ENCODE measurements at places on chromosomes 11 and 22.

DNA sequence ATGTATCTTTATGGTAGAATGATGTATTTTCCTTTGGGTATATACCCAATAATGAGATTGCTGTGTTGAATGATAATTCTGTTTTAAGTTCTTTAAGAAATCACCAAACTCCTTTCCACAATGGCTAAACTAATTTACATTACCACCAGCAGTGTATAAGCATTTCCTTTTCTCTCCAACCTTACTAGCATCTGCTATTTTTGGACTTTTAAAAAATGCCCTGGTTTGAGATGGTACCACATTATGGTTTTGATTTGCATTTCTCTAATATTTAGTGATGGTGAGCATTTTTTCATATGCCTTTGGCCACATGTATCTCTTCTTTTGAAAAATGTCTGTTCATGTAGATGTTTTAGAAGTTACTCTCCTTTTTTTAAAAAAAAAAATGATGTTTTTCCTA is 142.0 kb downstream of the METTL15 start:
- DNase-seq = no peak

DNA sequence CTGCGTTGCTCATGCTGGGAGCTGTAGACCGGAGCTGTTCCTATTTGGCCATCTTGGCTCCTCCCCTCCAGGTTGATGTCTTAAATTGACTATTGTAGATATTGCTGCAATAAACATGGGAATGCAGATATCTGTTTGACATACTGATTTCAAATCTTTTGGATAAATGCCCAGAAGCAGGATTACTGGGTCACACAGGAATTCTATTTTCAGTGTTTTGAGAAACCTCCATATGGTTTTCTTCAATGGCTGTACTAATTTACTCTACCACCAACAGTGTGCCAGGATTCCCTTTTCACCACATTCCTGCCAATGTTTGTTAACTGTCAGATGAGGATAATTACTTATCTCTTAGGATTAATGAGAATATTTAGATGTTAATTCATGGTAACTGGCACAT is 467.0 kb downstream of the LUZP2 start:
- peak; percentile 30 for DNase-seq

DNA sequence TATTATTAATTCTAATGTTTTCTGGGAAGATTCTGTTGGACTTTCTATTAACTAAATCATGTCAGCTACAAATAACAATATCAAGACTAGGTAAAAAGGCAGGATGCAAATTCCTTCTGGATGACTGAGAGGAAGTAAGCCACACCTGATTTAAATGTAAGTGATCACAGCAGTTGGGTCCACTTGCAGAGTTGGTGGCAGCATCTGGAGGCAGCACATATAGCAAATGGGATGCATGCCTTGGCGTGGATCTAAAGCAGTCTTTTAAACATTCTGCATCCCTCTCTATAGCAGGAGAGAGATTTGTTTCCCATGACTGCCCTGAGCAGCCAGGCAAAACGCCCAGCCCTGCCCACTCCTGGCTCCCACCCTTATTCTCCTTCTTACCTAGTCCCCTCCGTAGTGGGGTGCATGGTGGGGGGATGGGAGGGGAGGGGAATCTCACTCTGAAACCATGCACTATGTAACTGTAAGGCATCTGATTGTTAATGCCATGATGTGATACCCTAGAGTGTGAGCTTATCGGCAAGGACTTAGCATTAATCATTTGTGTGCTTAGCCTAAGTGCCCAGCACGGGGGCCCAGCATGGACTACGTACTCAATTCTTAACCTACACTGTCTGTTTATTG is 130.3 kb downstream of the EFCAB6 start:
- DNase-seq = no peak

GRCh38 chr11:117861151-117862018 is 15.1 kb downstream of the FXYD6 start:
- peak; percentile 91 for DNase-seq

DNA sequence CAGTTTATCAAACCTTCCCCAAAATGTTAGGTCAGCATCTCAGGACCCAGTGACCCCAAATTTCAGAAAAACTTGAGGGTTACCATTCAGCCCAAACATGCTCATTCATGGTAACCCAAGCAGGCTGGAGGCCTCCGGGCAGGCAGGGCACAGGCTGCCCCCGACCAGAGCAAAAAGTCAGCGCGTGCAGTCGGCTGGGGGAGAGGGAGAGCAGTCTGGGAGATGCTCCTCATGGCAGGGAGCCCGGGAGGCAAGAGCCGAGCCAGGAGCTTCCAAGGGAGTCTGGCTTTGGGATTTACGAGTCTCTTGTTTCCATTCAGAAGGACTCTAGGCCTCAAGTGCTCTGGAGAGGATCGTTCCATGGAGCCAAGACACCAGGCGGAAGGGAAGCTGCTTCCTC is 45.7 kb downstream of the RPUSD4 start:
- DNase-seq = no peak

GRCh38 chr11:68431984-68432645 is 28.4 kb upstream of the PPP6R3 start:
- peak; percentile 53 for DNase-seq

- DNase-seq = no peak
Measured at GRCh38 chr11:9581556-9582161, 8.2 kb downstream of the WEE1 start.

- DNase-seq = no peak
Measured at GRCh38 chr22:32864041-32864440, 62.5 kb downstream of the TIMP3 start.

- DNase-seq = no peak
Measured at GRCh38 chr11:129408865-129409444, 33.3 kb downstream of the BARX2 start.

- no peak for DNase-seq
Measured at GRCh38 chr11:79087961-79088318, 352.9 kb downstream of the TENM4 start.

DNA sequence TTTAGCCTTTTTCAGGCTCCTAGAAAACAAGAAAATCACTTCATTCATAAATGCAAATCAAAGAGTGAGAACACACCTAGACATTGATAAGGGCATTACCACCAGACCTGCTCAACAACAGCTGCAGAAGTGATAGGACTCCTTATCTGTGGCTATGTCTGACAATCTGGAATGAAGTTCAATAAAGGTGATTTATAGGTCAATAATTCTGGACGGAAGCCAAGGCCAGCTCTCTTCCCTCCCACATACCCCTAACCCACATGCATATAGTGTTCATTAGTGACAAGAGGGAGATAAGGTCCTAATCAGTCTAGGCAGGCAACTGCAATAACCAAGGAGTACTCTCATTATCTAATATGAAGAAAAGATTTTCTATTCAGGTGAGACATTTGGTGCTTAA is 111.3 kb downstream of the ETS1 start:
- DNase-seq = no peak

DNA sequence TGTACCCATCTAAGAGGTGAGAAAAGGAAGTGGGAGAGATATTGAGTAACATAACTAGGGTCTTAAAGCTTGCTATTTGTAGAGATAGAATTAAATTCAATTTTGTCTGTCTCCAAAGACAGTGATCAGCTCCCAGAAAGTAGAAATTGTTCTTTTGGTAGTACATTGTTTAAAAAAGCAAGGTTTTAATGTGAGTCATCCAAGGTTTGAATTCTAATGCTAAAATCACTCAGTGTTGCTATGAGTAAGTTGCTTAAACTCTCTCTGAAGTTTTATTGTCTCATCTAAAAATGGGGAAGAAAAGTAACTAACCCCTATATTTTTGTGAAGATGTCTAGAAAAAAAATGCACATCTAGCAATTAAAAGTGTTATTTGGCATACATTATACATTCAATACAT is 1004.5 kb upstream of the CCDC90B start:
- no peak for DNase-seq

DNA sequence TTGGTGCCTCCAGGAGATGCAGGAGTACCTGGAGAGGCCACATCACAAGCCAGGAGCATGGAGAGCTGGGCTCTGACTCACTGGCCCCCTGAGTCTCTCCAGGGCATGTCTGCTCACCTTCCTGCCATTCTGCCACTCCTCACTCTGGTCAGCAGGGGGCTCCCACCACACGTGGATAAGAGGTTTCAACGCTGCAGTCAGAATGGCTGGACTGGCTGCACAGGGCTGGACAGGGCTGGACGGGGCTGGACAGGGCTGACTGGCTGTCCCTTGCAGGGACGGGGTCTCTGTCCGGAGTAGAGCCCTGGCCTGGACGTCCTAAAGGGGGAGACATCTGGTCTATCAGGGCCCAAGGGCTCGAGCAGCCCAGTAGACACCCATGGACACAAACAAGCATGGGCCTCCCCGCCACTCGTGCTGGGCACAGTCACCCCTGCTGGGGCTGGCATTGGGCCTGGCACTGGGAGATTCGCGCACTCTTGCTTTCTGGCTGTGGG is 34.6 kb downstream of the CYTH4 start:
- DNase-seq = peak; percentile 75

DNA sequence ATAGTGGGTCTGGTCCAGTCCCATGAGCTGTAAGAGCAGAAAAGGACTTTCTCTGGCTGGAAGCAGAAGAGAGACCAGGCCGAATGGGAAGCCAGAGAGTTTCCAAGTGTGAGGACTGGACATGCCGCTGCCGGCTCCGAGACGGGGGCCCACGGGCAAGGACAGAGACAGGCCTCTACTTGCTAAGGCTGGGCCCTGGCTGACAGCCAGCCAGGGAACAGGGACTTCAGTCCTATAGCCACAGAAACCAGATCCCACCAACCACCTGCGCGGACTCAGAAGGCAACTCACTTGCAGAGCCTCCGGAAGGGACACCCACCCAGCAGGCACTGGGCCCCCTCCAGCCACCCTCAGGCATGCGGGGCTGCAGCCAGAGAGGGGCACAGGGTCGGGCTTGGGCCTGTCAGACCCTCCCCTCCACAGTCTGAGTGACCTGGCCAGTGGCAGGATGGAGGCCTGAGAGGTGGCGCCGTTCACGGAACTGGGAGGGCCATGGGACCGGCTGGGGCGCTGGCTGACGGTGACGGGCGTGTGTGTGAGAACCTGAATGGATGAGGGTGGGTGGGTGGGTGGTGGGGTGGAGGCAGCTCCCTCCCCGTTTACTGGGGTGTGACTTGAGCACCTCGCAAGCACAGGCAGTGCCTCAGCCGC is 47.8 kb upstream of the A4GALT start:
- DNase-seq = no peak

- no peak for DNase-seq
Measured at GRCh38 chr11:106456647-106457046, 379.2 kb downstream of the AASDHPPT start.

GRCh38 chr22:42969348-42969975 is 45.5 kb downstream of the PACSIN2 start:
- no peak for DNase-seq

- DNase-seq = no peak
Measured at GRCh38 chr11:130689222-130689908, 226.9 kb downstream of the SNX19 start.

DNA sequence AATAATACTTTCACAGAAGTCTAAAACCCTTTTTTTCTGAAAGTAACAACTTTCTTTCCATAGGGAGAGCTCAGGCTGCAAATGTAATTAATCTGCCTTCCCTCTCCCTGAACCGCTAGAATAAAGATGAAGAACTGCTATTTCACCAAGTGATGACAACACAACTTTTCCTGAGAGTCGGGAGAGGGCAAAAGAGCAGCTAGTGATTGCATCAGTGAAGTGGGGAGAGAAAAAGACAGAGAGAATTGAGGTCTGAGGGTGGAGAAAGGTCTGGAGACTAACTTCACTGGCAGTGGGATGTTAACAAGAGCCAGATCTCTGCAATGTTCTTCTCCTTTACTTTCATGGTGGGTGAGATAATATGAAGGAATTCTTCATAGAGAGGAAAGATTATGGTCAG is 10.9 kb upstream of the MPEG1 start:
- no peak for DNase-seq

Data from NCI-H2171 treated with DMSO at 0.1 percent for 48 hours (cell line).